DND-41 (cell line): ENCODE measurements at places on chromosomes 2 and 18.

- no peak for DNase-seq
These were observed 328.2 kb upstream of the COL3A1 start for GRCh38 chr2:188645986-188646385.

DNA sequence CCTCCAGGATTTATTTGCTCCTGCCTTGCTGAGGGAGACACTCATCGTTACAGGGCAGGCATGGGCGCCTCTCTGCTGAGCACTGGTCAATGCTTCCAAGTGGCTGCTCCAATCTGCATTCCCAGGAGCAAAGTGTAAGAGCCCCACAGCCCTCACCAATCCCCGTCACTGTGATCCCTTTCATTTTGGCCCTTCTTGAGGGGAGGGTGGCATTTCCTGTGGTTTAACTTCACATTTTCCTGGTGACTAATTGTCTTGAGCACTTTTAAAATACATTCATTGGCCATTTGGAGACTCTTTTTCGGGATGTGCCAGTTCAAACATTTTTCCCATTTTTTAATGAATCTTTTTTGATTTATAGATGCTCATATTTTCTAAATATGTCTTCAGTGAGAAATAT is 33.0 kb downstream of the TPO start:
- DNase-seq: no peak

- DNase-seq: no peak
These were observed 153.8 kb upstream of the ZNF236 start for GRCh38 chr18:76668546-76668945.

- no peak for DNase-seq
These were observed 80.9 kb upstream of the CCDC85A start for GRCh38 chr2:56102866-56103265.

DNA sequence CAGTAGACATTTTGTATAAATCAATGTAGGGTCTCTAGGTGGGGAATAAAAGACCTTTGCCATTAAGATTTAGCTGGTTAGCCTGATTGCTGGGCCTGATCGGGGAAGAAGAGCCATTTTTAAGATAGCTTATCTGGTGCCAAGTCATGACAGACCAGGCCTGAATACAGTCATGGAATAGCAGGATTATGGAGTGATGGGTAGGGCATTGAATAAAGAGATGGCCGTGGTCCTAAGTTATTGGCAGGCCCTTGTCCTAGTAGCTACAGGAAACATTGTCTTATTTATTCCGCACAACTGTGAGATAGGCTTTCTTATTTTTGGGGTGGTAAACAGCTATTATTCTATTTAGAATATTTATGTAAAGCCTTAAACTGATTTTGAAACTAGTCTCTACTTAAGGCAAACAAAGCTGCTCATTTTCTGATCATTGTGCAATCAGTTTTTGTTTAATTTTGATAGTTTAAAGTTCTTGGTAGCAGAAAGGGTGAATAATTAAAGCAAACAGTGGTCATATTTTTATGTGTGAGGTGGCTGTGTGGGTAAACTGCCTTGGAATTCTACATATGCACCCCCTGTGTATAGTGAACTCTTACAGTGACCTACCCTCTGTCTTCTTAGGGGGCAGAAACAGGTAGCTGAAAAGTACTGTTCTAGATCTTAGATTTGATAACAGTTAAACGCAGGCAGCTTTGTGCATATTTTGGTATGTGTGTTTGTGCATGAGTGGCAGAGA is 22.6 kb downstream of the ZNF236 start:
- DNase-seq: no peak

GRCh38 chr2:96506907-96507240 is 1.7 kb upstream of the NEURL3 start:
- DNase-seq: no peak

DNA sequence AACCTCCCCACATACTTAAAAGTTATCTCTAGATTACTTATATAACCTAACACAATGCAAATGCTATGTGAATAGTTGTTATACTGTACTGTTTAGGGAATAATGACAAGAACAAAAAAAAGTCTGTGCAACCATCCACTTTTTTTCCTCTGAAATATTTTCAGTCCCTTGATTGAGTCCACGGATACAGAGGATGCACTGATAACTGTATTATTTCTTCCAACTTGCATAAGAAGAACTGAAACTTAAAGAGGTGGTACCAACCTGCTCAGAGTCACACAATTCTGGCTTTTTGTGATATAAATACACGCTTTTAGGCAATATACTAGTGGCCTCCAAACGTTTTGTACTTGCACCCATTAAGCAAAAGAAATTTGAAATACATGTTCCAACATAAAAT is 1.4 kb downstream of the SMC6 start:
- no peak for DNase-seq

DNA sequence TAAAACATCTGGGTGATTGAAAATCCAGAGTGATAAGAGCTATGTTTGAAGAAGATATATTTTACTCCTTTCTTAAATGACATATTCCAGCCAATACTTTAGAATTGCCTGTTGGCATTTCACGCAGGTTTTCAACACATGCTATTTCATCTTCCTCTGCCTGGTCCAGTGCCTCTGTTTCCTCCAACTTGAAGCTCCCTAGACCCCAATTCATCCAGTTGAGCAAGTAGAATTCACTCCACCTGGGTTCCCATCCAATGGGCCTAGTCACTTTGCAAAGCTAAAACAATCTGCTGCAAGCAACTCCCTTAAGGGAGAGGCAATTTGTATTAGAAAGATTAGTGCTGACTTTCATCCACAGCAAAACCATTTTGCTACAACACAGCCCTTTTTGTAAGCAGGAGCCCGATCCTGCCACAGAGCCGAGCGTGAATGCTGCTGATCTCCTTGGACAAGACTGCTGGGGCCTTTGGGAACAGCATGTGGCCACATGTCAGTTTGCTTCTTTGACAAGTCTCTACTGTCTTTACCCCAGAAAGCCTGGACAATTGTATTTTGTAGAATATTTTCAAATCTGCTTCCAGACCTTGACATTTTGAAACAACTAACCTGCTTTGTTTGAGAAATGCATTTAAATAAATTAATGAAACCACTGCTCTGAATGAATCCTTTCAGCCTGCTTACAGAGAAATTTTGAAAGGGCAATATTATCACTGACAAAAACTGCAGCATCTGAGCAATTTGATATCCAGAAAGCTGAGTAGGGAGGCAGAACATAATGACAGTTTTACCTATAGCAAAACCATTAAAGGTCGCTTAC is 259.1 kb downstream of the TDRD15 start:
- no peak for DNase-seq

- DNase-seq: no peak
These were observed 17.2 kb downstream of the SLC30A3 start for GRCh38 chr2:27245626-27246025.

DNA sequence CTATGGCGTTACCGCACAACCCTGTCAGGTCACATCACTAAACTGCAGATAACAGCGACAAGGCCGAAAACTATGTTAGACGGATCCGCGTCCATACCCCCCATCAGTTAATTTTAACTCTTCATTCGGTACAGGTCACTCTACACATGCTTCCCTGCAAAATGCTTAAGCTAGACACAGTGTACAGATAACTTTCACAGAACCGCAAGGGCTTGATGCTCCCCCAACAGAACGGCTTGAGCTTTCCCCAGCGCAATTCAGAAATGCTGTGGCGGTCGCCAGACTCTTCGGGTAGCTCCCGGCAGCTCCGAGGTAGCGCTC is 283 bp upstream of the RBBP8 start:
- no peak for DNase-seq

- no peak for DNase-seq
These were observed at the start of gene DSC3 for GRCh38 chr18:31042406-31043181. Gene DSC3 (minus strand): TSS chr18:31042742. CDS start chr18:31042660, 82 bp downstream.

DNA sequence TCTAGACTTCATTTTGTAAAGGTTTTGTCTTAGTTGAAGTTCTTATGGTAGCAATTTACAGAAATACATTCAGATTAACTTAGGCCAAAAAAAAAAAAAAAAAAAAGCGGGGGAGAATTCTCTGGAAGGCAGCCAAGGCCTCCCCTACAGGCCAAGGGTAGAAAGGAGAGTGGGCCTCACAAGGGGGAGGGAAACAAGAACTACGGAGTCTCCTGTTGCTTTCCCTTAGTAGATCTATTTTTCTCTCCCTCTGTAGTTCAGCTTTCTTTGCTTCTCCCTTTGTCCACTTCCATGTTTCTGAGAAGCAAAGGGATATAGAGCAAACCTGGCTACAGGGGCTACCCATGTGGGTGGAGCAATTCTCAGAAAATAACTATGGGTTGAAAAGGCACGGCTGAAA is 2.4 kb upstream of the STK11IP start:
- no peak for DNase-seq

GRCh38 chr2:30625701-30626100 is 178.7 kb downstream of the LCLAT1 start:
- no peak for DNase-seq

- no peak for DNase-seq
These were observed 60.4 kb downstream of the FIGN start for GRCh38 chr2:163675388-163675787.

DNA sequence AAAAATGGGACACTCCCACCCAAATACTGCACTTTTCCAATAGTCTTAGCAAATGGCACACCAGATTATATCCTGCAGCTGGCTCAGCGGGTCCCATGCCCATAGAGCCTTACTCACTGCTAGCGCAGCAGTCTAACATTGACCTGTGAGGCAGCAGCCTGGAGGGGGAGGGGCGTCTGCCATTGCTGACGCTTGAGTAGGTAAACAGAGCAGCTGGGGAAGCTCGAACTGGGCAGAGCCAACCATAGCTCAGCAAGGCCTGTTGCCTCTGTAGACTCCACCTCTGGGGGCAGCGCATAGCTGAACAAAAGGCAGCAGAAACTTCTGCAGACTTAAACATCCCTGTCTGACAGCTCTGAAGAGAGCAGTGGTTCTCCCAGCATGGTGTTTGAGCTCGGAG is 110.4 kb downstream of the CTIF start:
- no peak for DNase-seq

DNA sequence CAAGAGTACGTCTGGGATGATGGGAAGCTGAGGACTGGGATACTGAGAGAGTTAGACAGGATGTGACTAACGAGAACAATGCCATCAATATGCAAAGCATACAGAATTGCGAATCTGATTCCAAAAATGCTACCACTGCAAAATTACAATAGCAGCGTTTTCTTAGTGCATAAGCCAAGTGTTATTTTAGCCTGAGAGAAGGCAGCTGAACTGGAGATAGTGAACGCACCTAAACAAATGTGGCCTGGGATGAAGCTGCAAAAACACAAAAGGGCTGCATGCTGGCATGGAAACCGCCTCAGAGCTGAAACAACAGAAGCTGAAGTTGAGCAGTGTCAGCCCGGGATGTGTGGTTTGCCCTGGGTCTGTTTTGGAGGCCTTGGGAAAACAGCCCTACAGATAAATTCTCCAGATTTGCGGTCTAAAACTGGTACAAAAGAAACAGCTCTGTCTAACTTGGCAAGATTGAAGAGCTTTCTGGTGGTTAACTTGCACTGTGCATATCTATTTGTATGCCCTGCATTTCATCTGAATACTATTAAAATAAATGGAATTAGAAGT is 45.5 kb downstream of the LYPD6 start:
- DNase-seq: no peak
